Fibroblast of mammary gland (primary cell): ENCODE measurements at places on chromosomes 4 and X.
A peak's percentile ranks its signal among the peaks of the same experiment; 100 is the strongest.

DNA sequence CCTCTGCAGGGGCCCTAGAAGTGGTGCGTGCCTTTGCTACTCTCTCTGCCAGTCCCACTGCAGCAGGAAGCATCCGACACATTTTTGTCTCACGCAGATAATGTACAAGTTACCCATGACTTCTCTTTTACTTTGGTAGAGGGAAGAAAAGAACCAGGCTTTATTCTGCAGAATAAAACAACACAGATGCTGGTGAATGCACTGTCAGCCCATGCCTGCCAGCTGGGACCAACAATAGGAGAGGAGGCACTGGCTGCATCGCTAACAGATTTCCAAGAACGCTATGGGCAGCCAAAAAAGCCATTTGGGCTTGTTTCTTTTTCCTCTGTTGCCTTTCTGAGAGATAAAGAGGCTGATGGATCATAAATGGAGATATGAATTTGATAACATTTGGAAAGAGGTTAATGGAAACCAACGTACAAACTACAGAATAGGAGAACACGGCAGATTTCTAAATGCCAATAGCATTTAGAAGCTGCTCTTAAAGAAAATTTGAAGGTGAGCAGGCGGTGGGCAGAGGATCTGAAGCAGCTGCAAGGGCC lies 47.5 kb upstream of the IGFBP7 start:
- DNase-seq, result no peak

GRCh38 chr4:116183241-116183640 lies 902.1 kb downstream of the TRAM1L1 start:
- DNase-seq, result no peak

DNA sequence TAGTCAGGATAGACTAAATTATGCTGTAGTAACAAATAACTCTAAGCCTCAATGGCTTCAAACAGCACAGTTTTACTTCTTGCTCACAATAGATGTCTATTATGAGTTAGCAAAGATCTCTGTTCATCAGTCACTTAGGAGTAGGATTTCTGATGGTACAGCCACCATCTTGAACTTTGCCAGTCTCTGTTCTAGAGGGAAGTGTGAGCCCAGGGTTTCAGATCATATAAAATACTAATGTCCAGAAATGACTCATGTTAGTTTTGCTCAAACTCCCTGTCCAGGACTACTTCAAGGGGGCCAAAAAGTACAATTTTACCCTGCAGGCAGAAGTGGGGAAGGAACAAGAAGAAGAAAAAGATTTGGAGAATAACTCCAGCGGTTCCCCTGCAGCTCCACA lies 77.1 kb upstream of the LSM6 start:
- DNase-seq, result no peak

DNA sequence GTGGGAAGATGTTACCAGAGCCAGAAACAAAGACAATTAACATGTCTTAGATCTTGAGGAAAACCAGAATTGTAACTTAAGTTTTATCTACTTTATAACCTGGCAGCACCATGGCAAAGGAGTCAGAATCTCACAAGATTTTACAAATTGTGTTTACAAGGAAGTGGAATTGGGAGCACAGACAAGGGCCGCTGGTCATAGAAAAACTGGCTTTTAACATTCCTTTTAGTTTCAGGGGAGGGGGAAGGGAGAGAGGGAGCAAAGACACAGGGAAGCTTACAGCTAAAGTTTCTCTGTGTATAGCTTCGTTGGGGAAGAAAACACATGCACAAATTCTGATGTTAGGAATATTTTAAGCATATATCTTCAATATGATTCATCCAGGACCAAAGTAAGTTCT lies 10.3 kb upstream of the UGT2B11 start:
- DNase-seq, result no peak

GRCh38 chr4:105698607-105699006 lies 9.9 kb downstream of the INTS12 start:
- no peak for DNase-seq

- DNase-seq, result no peak
Measured at GRCh38 chrX:155577682-155578081, 35.1 kb downstream of the TMLHE start.

DNA sequence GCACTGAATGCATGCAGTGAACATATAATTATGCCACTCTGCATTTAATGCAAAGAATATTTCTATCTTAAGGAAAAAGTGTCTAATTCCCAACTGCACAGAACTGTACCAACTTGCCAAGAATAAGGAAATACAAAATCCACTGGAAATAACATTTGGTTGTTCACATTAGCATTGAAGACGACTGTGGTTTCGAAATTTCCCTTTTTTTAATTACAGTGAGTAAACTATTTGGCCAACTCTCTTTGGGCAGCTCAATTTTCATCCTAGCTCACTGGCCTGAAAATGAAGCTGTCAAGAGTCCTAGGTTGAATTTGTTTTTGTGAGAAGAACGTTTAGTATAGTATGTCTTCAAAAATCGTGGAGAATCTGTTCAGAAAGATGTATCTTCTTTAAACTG lies 81.6 kb upstream of the MID1 start:
- DNase-seq, result peak; percentile 21

DNA sequence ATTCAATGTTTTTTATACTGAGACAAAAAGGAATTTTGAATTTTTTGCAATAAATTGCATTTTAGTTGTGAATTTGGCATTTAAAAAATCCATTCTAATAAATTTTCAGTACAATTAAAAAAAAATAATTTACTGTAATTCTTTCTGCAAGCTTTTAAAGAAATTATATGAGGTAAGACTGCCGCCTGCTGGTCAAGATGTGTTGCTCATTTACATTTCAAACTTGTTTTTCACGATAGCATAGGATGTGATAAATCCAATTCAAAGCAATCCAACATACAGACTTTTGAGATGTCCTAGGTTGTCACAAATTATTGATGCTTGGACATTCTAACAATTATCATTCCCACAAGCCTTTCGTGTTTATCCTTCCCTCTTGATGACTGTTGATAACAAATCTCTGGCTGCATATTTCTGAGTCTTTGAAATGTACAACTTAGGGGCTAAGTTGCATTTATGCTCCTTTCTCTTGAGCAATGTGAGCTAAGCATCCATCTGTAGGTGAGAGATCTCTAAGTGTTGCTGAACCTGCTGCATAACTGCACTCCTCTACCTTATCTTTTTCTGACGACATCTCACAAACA lies 21.7 kb upstream of the MFAP3L start:
- peak; percentile 73 for DNase-seq

DNA sequence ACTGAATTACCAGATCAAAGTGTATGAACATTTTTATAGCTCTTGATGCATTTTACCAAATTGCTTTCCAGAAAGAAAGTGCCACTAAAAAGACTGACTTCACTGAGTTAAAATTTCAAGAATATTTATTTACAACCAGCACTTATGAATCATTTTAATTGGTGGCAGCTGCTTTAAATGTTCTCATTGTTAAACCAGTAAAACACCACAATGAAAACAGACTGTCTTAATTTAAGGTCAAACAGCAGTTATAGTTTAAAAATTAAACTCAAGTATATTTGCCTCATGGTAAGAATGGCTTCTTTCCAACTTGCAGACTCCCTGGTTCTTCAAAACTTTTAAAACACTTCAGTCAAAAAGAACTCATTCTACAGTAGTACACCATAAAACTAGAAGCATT lies 36.9 kb downstream of the AMMECR1 start:
- DNase-seq, result peak; percentile 83

DNA sequence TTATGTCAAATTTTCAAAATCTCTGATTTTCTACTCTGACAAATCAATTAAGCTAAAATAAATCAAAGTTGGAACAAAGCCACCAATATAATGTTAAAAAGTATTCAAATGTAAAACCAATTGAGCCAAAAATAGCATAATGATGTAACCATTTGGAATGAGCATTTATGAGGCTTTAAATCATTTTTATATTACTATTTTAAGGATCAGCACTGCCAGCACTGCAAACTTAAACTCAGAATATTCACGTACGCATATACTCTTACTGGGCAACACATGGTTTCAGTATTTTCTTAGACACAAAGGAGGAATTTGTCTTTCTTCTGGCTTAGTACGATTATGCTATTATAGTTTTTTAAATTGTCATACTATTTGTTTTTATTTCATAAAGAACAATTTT lies 52.2 kb downstream of the AFAP1 start:
- no peak for DNase-seq

DNA sequence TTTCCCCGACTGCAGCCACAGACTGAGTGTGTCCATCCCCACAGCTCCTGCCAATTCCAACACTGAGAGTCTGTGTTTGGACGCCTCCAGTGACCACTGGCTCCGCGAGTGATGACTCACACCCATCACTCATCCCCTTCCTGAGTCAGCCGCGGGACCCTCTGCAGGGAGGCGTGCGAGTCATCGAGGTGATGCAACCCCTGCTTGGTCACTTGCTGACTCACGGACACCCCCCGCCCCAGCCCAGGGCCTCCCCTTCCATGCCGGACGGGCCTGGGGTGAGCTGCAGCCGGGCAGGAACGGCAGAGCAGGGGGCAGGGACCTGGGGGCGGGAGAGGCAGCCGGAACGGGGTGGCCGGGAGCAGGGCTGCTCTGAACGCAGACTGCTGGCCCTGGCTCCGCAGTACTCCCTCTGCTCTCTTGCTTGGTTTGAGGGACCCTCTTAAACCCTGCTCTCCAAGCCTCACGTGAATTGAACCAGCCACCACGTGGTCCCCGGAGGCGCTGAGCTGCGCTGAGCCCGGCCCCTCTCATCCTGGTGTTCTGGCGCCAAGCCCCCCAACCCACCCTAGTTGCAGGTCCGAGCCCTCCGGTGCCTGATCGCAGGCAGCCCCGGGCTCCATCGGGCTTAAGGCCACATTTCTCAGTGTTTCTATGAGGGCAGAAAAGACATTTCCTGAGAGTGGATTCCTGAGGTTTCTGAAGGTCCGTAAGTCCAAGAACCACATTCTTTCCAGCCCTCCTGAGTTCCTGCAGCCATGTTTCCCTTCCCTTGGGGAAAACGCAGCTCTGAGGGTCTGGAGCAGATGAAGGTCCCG lies 32.4 kb downstream of the FGFRL1 start:
- peak; percentile 100 for DNase-seq

DNA sequence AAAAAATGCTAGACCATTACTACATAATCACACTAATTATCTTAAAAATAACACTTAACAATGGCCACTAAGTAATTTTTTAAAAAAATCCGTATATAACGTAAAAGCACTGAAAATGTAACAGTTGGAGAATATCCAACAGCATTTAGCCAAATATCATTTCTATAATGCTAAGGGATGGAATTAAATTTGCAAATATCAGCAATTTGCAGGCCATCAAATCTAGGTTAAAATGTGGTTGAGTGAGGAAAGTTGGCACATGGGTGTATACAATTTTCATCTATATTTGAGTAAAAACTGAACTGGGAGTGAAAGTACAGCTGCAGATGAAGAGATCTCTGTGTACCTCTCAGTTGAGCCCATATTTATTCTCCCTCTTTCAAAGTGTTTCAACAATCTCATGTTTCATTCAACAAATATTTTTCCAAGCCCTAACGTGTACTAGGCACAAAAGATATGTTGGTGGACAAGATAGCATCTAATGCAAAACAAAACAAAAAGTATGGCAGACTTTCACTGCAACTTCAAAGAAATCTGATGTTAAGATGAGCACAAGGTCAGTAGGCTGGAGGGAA lies 63.0 kb downstream of the MBNL3 start:
- no peak for DNase-seq

DNA sequence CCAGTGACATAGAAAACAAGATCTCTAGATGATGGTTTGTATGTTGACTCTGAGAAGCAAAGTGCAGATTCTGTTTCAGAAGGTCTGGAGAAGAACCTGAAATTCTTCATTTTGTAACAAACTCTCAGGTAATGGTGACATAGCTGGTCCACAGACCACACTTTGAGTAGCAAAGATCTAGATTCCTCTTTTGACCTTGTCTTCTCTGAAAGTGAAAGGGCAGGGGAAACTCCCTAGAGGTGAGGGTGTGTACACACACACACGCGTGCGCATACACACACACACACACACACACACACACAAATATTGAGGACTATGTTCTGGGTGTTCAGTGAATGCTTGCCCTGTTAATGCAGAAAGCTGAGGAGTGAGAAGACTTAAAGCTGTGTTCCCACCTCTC lies 110.1 kb downstream of the NHSL2 start:
- DNase-seq, result no peak

DNA sequence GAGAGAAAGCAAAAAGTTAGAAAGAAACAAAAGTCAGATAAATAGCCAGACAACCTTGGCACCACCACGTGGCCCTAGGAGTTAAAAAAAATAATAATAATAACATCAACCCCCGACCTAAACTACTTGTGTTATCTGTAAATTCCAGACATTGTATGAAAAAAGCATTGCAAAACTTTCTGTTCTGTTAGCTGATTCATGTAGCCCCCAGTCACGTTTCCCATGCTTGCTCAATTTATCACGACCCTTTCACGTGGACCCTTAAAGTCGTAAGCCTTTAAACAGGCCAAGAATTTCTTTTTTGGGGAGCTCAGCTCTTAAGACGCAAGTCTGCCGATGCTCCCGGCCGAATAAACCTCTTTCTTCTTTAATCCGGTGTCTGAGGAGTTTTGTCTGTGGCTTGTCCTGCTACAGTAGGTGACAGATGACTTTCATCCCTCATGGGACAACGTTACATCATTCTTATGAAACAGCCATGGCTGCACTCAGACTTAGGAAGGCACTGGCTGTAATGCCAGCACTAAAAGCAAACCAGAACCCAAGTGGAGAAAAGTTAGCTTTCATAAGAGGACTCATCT lies 520 bp downstream of the ACOX3 start:
- no peak for DNase-seq

GRCh38 chrX:7828594-7828993 lies 14.4 kb upstream of the VCX start:
- peak; percentile 27 for DNase-seq

DNA sequence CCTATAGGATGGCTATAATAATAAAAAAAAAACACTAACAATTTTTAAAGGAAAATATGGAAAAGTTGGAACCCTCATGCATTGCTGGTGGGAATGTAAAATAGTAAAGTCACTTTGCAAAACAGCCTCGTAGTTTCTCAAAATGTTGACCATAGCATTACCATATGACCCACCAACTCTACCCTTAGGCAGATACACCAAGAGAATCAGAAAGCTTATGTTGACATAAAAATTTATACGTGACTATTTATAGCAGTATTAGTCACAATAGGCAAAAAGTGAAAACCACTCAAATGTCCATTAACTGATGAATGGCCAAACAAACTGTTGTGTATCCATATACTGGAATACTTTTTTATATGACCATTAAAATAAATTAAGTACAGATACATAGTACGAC lies 19.8 kb upstream of the FAM241A start:
- no peak for DNase-seq

DNA sequence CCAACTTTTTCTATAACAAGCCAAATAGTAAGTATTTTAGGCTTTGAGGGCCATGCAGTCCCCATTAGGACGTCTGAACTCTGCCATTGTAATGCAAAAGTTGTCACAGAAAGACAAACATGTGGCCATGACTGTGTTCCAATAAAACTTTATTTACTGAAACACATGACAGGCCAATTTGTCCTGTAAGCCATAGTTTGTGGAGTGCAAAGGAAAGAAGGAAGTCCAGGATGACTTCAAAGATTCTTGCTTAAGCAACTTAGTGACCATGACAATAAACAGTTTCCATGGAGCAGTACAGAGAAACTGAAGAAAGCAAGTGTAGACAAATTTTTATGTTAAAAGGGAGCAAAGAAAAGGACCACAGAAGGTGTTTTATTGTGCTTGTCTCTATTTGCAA lies 35.0 kb upstream of the MYOZ2 start:
- no peak for DNase-seq

GRCh38 chr4:10622728-10623127 lies 61.8 kb downstream of the CLNK start:
- DNase-seq, result no peak

- peak; percentile 92 for DNase-seq
Measured at GRCh38 chr4:118834960-118835569, 861 bp downstream of the SEC24D start.
